ENCODE measurements at places on chromosomes 4 and X. TPM values are rescaled to one million over a fixed set of nuclear protein-coding genes. Genes with fewer than 3 reads are reported as not detected.

- no peak for DNase-seq
Observed at GRCh38 chrX:17846045-17846444, 15.1 kb downstream of the RAI2 start.

DNA sequence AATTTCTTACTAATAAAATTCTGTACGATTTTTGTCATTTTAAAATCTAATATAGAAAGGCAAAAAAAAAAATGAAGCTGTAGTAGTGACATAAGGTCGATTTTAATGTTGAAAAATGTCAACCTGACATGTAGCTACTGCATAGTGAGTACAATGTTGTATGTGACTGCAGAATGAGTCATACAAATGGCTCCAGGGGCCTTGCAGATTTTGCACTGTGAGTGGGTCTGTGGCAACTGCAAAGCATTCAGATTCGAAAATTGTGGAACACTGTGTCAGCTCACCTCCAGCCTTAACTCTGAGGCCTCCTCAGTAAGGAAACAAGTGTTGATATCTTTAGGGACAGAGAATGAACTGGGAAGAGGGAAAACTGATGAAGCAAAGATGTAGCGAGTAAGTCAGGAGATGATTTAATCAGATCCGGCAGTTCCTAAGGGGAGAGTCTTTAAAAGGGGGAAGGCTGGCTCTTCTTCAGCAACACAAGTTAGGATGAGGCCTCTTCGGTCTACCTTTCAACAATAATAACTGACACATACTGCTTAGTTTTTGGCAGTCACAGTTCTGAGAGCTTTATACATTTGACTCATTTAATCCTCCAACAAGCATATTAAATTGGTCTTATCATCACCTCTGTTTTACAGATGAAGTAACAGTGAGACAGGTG lies 24.9 kb downstream of the TKTL2 start:
- DNase-seq = no peak

DNA sequence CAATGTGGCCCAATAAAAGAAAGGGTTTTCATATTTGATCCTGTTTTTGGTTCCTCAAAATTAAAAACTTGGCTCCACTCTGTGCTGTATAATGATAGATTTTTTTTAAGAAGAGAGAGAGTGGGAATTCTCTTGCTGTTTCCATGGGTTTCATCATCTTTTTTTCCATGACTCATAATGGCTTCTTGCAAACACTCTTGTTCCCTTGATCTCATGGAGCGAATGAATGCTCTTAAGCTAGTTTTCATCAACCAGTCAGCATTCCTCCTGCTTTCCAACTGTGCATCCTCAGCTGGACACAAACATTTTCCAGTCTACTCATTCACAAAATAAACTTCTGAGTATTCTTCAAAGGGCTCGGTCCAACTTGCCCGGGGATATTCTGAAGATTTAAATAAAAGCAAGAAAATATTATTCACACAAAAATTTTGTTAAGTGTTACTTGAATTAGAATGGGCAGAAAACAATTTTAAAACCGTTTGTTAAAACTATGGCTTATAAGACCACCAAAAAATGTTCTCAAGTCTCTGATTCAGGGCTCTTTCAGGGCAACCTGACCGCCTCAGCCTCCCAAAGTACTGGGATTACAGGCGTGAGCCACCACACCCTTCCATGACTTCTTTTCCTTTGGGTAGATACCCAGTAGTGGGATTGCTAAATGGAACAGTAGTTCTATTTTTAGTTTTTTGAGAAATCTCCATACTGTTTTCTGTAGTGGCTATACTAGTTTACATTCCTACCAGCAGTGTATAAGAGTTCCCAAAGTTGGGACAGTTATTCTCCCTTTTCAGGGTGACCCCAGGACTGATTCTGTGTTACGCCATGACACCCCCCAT lies 64.7 kb downstream of the TMEM156 start:
- no peak for DNase-seq

GRCh38 chrX:10048076-10048475 lies 80.9 kb downstream of the CLDN34 start:
- no peak for DNase-seq

DNA sequence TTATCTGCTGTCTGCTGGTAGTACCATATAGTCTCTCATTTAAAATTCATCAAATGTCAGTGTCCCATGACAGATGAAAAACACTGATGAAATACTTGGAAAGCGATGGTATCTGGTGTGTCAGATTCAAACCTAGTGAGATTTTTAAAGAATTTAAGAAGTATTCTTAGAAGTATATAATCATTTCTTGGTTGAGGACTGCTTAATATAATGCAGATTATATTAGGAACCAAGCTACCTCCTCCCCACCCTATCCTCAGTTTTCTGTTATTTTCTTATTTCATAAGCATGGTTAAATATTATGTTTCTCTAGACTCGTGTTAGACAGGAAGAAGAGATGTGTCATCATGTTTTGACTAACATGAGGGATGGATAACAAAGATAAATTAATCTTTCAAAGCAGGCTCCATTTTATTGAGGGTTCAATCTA lies 118.5 kb downstream of the GLUD2 start:
- no peak for DNase-seq

GRCh38 chrX:13742397-13743176 lies 8.0 kb downstream of the OFD1 start:
- no peak for DNase-seq

GRCh38 chr4:36402008-36402758 lies 120.8 kb downstream of the DTHD1 start:
- no peak for DNase-seq

DNA sequence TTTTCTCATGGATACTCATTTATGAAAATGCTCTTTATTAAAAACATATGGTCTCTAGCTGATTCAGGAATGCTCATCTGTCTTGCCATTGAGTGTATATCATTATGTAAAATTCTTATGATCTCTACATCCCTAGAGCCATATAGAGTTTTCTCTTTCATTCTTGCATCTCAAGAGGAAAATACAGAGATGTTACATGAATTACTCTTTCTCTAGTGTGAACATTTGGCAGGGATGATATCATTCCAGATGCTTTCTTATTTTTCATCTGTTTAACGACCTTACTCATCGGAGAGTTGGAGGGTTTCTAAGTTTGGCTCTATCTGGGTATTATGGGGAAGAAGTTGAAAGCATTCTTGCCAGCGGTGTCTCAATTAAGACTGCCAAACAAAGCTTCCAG lies 202.9 kb upstream of the SLC7A11 start:
- no peak for DNase-seq

The PCDH10 gene
- total RNA-seq = 7.2 TPM

The SPINK2 gene
- 53.4 TPM for total RNA-seq

The MFSD8 gene
- total RNA-seq = 12.6 TPM

The GRID2 gene
- 11.0 TPM for total RNA-seq

The ANXA10 gene
- total RNA-seq = not detected

The TMEM129 gene
- total RNA-seq = 81.7 TPM
